Effector memory CD4-positive, alpha-beta T cell (primary cell): ENCODE measurements at places on chromosomes 2 and 18.

DNA sequence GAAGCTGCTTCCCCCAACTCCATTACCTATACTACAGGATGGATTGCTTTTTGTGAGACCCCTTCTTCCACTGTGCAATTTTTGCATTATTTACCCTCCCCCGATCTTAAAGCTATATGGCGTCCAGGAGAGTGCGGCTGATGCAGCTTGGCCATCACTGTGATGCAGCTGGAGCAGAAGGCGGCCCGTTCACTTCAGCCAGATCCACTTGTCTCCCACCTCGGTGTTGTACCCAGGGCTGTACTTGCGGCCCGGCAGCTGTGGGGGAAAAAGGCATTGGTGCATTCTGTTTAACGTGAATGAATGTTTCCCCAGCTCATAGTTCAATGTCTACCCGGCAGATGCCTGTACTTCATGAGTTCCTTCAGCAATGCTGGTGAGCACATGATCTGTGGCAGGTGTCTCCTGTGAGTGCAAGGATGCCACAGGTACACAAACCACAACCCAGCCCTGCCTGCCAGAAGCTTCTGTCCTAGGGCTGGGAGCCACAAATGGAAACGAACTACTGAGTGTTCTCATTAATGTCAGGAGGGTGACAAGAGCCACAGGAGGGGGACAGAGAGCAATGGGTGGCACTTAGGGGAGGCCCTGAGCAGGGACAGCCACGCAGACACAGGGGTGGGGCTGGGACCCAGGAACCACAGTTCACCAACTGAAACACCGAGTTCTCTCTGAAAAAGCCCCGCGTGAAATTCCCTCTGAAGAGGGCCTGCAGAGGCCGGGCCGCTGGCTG, 64.0 kb downstream of the NDUFA10 start:
- H3K27ac ChIP-seq: no peak overlapping the region
- no peak overlapping the region for H3K4me3 ChIP-seq
- DNase-seq: no peak
- peaks cover 33% of the 10 kb centered on the region for H3K36me3 ChIP-seq
- no peaks in the 10 kb centered on the region for H3K27me3 ChIP-seq

DNA sequence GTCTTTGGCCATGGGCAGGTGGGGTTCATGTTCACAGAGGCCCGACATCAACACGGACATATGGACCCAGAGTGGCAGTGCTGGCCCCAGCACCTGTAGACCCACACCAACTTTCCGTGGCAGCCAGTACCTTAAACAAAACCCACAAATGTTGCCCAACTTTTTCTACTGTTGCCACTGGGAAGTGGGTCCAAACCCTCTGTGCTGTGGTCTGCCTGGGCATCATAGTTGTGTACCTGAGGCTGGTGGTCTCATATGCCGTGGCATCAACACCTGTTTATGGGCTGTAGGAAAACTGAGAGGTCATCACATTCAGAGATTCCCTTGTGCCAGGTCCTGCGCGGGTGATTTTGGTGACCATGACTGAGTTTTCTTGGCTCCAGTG, 79.9 kb downstream of the SH3RF3 start:
- no peak for DNase-seq
- no peak overlapping the region for H3K27ac ChIP-seq
- no peak overlapping the region for H3K4me3 ChIP-seq
- H3K27me3 ChIP-seq: peaks cover 25% of the 10 kb centered on the region
- H3K4me1 ChIP-seq: peaks cover 15% of the 10 kb centered on the region

GRCh38 chr2:187377340-187377739, 70.7 kb downstream of the CALCRL start:
- H3K4me1 ChIP-seq: no peaks in the 10 kb centered on the region
- no peaks in the 10 kb centered on the region for H3K36me3 ChIP-seq

DNA sequence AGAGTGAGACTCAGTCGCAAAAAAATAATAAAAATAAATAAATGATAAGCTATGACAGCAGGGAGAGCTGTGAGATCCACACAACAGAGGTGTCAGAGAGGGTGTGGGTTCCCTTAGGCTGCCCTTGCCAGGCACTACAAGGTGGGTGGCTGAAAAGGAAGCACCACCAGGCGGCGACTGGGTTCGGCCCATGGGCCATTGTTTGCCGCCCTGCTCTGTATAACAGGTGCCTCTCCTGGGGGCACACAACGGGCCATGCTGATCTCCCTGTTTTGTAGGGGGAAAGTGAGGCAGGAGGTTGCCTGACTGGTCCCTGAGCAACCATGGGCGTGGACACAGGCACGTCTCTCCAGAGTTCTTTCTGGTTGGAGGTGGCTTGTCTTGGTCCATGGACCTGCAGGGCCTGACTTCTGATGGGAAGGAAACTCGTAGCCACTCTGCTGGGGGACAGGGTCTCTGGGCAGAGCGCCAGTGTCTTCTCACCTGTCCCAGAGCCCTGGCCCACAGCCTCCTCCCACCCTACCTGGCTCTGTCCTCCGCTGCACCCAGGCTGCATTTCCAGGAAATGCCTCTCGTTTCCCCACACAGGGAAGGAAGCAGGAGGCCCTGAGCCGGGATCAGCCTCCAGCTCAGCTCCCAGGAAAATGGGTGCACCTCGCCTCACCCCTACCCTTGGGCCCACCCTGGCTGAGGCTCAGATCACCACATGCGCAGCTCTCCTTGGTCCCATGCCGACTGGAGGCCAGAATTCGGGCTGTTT, 109.6 kb upstream of the ODC1 start:
- H3K27ac ChIP-seq: no peak overlapping the region
- no peaks in the 10 kb centered on the region for H3K27me3 ChIP-seq
- DNase-seq: no peak
- no peaks in the 10 kb centered on the region for H3K4me1 ChIP-seq
- no peak overlapping the region for H3K4me3 ChIP-seq
- no peaks in the 10 kb centered on the region for H3K36me3 ChIP-seq

- peaks cover 46% of the 10 kb centered on the region for H3K4me1 ChIP-seq
- no peak for DNase-seq
- H3K36me3 ChIP-seq: no peaks in the 10 kb centered on the region
- peak overlapping the region; percentile 98 for H3K27ac ChIP-seq
- peak overlapping the region; percentile 89 for H3K4me3 ChIP-seq
These were observed 687 bp downstream of the CTDP1 start for GRCh38 chr18:79680100-79680879.

GRCh38 chr2:12721566-12722446, 5.1 kb downstream of the TRIB2 start:
- H3K36me3 ChIP-seq: peaks cover 38% of the 10 kb centered on the region
- no peak for DNase-seq
- H3K4me1 ChIP-seq: peaks cover 24% of the 10 kb centered on the region
- peak overlapping the region; percentile 94 for H3K4me3 ChIP-seq
- H3K27me3 ChIP-seq: no peaks in the 10 kb centered on the region
- peak overlapping the region; percentile 49 for H3K27ac ChIP-seq

- H3K4me1 ChIP-seq: no peaks in the 10 kb centered on the region
- no peaks in the 10 kb centered on the region for H3K36me3 ChIP-seq
- no peak for DNase-seq
- H3K27me3 ChIP-seq: no peaks in the 10 kb centered on the region
- no peak overlapping the region for H3K4me3 ChIP-seq
- no peak overlapping the region for H3K27ac ChIP-seq
These were observed 194.9 kb downstream of the MCFD2 start for GRCh38 chr2:46720592-46721185.

- H3K27me3 ChIP-seq: no peaks in the 10 kb centered on the region
- no peaks in the 10 kb centered on the region for H3K36me3 ChIP-seq
- no peak for DNase-seq
- H3K4me3 ChIP-seq: no peak overlapping the region
- no peaks in the 10 kb centered on the region for H3K4me1 ChIP-seq
These were observed 76.3 kb downstream of the COLEC12 start for GRCh38 chr18:424071-424661.

- H3K4me1 ChIP-seq: no peaks in the 10 kb centered on the region
- no peak overlapping the region for H3K27ac ChIP-seq
- no peaks in the 10 kb centered on the region for H3K27me3 ChIP-seq
- H3K36me3 ChIP-seq: no peaks in the 10 kb centered on the region
- DNase-seq: no peak
These were observed 816.8 kb downstream of the CPS1 start for GRCh38 chr2:211373203-211373602.

DNA sequence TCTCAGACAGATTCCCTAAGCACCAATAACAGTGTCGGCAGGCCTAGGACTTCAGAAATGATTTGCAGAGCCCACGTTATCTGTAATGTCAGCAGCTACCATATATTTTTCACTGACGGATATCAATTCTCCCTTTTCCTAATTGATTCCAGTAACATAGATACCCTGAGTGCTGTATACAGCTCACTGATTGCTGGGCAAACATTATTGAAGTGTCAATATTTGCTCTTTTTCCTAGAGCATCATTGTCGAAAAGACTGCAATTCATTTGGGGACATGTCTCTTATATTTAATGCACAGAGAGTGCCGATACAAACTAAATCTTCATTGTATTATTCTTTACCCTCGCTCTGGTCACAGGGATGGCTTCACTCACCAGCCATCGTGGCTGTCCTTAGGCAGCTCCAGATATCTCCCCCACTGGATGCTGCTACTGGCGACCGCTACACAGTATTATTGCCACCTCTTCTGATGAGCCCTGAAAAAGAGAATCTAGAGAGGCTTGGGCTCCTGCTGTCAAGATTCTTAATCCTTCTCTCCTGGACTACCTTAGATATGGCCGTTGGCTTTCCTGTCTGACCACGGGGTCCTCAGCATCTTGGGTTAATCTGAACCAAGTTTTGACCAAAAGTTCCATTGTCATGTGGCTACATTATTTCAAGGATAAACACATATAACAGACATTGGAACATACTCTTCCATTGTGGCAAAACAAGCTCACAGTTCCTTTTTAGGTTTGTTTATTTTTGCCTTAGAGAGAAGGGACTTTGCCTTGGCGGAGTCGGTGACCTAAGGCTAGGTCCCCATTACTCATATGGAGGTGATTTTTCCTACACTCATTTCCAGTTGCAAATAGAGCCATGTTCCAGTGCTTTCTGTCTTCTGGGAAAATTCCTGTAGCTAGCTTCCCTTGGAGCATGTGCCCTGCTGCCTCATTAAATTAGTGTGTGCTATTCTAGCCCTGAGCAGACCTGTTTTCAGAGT, 105.4 kb downstream of the CPO start:
- H3K27me3 ChIP-seq: no peaks in the 10 kb centered on the region
- no peaks in the 10 kb centered on the region for H3K36me3 ChIP-seq
- no peak for DNase-seq

GRCh38 chr2:8821276-8822217, 15.9 kb downstream of the KIDINS220 start:
- no peaks in the 10 kb centered on the region for H3K27me3 ChIP-seq
- no peak overlapping the region for H3K4me3 ChIP-seq
- peaks cover 39% of the 10 kb centered on the region for H3K36me3 ChIP-seq
- DNase-seq: no peak
- H3K27ac ChIP-seq: no peak overlapping the region
